ENCODE measurements at places on chromosomes 7 and 10.

- DNase-seq = no peak
Observed at GRCh38 chr10:8314486-8314885, 260.0 kb downstream of the GATA3 start.

DNA sequence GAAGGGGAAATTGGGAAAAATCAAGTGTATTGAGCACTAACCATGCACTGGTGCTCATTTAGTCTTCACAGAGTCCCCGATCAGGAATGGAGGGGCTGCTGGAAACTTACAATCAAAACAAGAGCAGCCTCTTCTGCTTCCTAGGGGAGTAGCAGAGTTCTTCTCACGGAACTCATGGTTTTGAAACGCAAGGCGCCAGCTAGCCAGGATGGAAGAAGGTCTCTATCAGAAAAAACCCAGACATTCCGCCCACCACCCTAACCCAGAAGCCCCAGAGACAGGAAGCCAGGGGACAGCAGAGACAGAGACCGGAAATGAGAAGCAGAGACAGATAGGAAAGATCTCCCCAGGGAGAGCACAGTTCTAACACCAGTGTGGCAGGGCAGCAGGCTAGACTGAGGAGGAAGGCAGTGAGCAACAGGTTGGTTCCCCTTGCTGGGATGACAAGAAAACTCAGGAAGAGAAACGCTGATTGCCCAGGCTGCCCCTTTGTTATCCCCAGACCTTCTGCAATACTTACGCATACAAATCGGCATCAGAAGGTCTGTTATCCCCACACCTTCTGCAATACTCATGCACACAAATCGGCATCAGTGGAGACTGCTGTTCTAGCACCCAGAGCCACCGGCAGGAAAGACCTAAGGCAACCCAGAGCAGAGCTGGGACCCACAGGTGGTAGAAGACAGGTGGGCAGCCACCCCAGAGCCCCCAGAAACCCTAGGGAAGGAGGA lies 99.2 kb downstream of the CPXM2 start:
- no peak for DNase-seq

- no peak for DNase-seq
Observed at GRCh38 chr10:92575961-92576360, 2.1 kb upstream of the IDE start.

GRCh38 chr10:7908541-7909210 lies 90.4 kb downstream of the TAF3 start:
- no peak for DNase-seq

DNA sequence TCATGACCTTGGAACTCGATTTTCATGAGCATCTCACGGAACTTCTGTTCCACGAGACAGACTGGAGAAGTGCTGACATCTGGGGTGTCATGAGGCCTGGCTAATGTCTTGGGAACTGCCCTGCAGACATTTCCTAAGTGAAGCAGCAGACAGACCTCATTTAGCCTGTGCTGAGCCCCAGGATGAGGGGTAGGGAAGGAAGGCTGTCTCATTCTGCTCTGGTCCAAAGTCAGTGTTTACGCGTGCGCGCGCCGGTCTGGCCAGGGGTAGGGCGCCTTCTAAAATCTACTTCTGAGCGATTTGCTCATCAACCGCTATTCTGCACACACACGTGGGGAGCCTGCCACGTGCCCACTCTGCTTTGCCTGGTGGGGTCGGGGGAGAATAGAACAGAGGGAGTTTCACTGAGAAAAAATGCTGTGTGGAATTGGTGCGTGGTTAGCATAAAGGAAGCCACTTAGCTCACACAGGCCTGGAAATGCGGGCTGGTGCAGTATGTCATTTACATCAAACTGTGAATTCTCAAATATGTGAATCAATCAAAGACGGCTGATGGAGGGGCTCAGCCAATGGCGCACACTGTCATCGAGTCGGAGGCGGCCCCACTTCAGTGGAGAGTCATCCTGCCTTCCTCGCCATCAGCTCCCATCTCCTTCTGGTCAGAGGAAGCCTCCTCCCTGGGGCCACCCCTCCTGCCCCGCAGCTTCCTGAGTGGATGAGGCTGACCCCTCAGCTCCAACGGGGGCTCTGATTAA lies 335.1 kb downstream of the ADARB2 start:
- no peak for DNase-seq

GRCh38 chr10:72297281-72297804 lies 23.6 kb downstream of the DDIT4 start:
- no peak for DNase-seq

- DNase-seq = no peak
Observed at GRCh38 chr7:158075633-158076001, 512.0 kb downstream of the PTPRN2 start.

- DNase-seq = no peak
Observed at GRCh38 chr10:119663866-119664698, 12.9 kb downstream of the BAG3 start.

GRCh38 chr10:68001539-68001938 lies 73.5 kb downstream of the HERC4 start:
- no peak for DNase-seq

DNA sequence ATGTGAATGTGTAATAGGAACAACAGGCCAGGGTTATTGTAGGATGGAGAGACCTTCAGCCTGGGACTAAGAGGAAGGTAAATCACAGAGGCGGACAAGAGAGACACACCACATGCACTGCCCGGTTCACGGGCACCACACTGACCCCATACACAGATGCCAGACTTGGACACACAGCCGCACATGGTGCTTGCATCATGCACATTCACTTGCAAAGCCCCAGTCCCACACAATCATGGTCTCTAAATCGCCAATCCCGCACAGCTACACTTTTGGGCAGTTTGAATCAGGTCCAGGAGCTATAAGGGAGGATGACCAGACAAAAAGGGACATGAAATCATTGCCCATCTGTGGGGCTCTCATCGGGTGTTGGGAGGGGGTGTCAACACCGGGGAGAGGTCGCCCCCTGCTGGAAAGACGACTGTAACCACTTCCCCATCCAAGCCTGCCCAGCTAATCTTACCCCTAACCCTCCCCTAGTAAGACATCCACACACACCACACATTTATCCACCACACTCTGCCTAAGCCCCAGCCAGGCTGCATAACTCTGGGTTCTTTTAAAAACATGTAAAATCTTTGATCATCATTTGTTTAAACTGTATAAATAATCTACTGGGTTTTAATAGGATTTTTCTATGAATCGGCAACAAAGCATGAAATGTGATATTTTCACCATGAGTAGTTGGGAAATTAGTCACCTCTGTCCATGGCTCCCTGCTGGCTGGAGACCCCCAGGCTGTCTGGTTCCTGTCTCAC lies 40.5 kb upstream of the SLF2 start:
- peak; percentile 89 for DNase-seq

DNA sequence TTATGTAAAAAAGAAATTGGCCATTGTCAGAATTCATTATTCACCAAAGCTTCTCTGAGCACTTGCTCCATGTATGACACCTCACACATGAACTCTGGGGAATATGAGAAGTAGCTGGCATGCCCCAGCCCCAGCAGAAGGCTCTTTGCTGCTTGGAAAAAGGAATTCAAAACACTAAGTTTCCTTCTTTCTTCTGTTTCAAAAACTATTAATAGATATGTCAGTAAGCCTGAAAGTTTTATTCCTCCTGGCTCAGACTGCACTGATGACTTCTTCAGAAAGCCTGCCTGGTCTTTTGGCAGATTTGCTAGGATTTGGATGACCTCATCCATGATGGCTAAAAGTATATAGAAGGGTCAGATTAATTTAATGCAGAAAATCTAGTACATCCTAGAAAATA lies 511.0 kb downstream of the GFRA1 start:
- no peak for DNase-seq

GRCh38 chr7:36190447-36191291 lies 37.6 kb downstream of the EEPD1 start:
- DNase-seq = no peak

- no peak for DNase-seq
Observed at GRCh38 chr10:3104251-3104918, 37.0 kb downstream of the PFKP start.

GRCh38 chr7:47617131-47617530 lies 35.2 kb upstream of the TNS3 start:
- DNase-seq = no peak

Measured in HAP-1 (cell line).